ENCODE measurements at places on chromosomes 12 and 14.
A peak's percentile ranks its signal among the peaks of the same experiment; 100 is the strongest.

GRCh38 chr12:80714846-80715245 lies 1.9 kb upstream of the MYF5 start:
- DNase-seq: no peak

GRCh38 chr14:85556267-85556666 lies 26.3 kb downstream of the FLRT2 start:
- no peak for DNase-seq

DNA sequence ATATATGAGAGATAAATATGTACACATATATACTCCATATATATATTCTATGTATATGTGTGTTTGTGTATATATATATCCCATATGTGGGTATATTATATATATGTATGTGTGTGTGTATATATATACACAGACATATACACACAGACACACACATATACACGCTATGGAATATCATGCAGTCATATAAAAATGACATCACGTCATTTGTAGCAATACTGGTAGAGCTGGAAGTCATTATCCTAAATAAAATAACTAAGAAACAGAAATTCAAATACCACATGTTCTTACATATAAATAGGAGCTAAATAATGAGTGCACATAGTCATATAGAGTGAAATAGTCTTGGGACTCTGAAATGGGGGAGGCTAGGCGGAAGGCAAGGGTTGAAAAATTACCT lies 1000.2 kb downstream of the LRFN5 start:
- no peak for DNase-seq

GRCh38 chr12:126537961-126538530 lies 1472.8 kb downstream of the AACS start:
- no peak for DNase-seq

- no peak for DNase-seq
Observed at GRCh38 chr14:76331328-76332011, 44.5 kb upstream of the ESRRB start.

- no peak for DNase-seq
Observed at GRCh38 chr12:64745980-64746379, 13.2 kb downstream of the GNS start.

DNA sequence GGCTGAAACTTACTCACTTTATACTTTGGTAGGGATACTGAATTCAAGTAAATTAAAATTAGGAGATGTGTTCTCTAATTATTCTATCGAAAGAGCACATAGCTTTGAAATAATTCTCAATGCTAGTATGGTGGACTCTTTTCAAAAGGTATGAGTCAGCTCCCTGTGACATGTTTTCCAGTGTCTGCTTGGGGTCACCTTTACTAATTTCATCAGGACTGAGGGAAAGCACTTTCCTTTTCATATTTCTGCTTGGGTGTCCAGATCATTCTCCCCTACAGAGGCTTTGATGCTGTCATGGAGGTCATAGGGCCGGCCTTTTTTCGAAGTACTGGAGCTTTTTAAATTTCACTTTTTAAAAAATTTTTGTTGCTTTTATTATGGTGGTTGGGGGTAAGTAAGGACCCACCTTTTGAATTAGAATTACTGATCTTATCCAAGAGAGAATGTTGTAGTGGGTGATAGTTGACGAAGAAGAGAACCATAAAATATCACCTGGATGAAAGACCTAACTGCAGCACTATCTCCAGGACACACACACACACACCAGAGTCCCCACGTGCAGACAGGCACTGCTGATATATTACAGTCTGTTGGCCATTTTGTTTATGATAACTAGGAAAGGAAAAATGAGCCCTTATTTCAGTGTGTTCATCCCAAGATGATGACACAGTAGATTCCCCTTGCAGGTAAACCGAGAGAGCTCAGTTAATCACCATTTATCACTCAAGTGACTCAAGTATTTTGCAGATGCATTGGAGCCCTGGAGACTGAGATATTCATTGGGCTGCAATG lies 558.6 kb downstream of the DIO2 start:
- no peak for DNase-seq

DNA sequence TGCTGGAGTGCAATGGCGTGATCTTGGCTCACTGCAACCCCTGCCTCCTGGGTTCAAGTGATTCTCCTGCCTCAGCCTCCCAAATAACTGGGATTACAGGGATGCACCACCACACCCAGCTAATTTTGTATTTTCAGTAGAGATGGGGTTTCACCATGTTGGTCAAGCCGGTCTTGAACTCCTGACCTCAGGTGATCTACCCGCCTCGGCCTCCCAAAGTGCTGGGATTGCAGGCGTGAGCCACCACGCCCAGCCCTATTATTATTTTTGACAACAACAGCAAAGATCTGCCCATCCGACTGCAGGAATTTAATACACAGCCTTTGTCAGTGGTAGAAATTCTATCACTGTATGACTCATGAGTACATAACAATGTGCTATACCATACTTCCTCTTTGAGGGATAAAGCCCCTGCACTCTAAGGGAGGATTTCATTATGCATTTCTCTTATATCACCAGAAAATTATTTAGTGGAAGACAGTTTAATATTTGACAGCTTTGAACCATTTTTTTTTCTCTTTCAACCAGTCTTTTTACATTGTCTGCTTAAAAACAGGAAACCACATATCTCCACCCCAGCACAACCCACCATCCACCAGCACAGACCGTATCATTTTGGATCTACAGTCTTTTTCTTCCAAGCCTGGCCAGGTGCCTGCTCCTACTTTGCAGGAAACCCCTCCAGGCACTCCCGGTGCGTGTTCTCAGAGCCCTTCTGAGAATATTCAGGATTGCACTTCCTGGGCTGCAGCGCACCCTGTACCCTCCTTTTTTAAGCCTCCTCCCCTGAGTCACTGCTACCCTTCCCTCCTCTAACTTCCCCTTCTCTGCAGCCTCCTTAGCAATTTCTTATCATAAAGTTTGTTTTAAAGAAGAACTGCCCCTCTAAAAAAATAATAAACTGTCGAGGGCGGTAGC lies 594 bp downstream of the ARHGDIB start:
- DNase-seq: no peak

GRCh38 chr14:94679106-94679810 lies 67.1 kb downstream of the SERPINA3 start:
- DNase-seq: no peak

- DNase-seq: no peak
Observed at GRCh38 chr14:73747379-73748211, 33.4 kb upstream of the PNMA1 start.

GRCh38 chr12:18595412-18595811 lies 142.4 kb downstream of the PLCZ1 start:
- DNase-seq: no peak

- DNase-seq: no peak
Observed at GRCh38 chr14:65356327-65356836, 56.1 kb upstream of the FUT8 start.

DNA sequence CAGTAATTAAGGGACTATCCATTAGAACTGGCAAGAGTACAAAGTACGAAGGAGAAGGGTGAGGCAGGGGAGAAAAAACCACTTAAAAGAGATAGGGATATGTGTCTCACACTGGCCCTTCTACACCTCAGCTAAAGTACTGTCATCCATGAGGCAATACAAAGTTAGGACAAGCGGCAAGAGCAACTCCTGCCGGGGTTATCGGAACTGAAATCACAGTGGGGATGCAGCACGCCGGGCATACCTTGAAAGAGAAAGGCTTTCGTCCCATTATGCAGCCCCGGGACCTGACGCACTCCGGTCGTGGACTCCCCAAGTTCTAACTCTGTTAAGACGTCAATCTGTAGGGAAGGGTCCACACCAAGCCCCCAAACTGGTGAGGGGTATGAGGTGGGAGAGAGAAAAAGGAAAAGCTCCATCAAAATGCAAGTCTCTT lies 1.1 kb downstream of the NELL2 start:
- no peak for DNase-seq

DNA sequence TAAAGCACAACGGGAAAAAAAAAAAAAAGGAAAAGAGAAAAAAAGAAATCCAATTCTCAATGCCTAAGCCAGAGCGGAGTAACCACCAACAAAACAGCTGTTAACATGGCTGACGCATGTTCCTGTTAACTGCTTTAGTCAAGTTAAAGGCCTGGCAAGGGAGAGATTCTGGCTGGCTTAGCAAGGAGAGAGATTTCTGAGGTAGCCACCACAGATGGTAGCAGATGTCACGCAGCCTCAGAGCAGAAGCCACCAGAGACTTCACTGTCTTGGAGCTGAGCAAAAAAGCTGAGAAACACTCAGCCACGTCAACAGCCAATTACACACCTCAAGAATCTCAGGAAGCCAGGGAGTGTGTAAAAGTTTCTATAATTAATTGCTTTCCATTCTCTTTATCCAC lies 87.1 kb downstream of the TMCC3 start:
- no peak for DNase-seq

DNA sequence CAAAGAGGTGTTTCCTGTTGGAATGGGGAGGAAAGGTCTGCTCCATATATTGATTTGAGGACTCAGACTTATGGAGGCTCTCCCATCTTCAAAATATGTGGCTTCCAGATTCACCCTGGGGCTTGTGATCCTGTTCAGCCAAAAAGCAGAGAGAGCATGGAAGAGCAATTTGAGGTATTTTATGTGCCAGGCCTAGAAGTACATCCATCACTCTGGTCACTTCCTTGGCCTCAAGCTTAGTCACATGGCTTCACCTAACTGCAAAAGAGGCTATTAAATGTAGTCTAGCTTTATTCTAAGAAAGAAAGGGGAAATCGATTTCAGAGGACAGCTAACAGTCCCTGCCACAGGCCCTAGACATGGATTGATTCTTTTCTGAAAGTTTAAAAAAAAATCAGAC lies 86.2 kb downstream of the C12orf50 start:
- no peak for DNase-seq

DNA sequence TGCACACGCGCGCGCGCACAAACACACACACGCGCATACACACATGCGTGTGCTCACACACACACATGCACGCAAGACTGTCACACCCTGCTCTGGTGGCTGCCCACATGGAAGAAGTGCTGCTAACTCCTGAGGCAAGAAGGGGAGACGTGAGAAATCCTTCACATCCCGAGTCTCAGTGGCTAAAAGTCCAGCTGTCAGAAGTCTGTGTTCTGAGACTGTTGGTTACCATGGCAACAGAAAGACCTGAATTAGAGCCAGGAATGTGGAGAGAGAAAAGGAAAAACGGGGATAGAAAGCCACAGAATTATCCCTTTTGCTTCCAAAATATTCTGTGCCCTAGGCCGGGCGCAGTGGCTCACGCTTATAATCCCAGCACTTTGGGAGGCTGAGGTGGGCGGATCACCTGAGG lies 71.2 kb downstream of the PPFIBP1 start:
- DNase-seq: no peak

GRCh38 chr12:54394281-54394719 lies 9.8 kb upstream of the ZNF385A start:
- no peak for DNase-seq

GRCh38 chr12:22447223-22447622 lies 97.1 kb downstream of the C2CD5 start:
- no peak for DNase-seq

GRCh38 chr12:118315821-118316220 lies 56.9 kb downstream of the TAOK3 start:
- no peak for DNase-seq

- DNase-seq: no peak
Observed at GRCh38 chr14:82879949-82880535, 1346.4 kb upstream of the SEL1L start.

GRCh38 chr12:47939009-47939601 lies 24.3 kb upstream of the TMEM106C start:
- DNase-seq: no peak

- no peak for DNase-seq
Observed at GRCh38 chr14:90045616-90046015, 16.2 kb upstream of the KCNK13 start.

DNA sequence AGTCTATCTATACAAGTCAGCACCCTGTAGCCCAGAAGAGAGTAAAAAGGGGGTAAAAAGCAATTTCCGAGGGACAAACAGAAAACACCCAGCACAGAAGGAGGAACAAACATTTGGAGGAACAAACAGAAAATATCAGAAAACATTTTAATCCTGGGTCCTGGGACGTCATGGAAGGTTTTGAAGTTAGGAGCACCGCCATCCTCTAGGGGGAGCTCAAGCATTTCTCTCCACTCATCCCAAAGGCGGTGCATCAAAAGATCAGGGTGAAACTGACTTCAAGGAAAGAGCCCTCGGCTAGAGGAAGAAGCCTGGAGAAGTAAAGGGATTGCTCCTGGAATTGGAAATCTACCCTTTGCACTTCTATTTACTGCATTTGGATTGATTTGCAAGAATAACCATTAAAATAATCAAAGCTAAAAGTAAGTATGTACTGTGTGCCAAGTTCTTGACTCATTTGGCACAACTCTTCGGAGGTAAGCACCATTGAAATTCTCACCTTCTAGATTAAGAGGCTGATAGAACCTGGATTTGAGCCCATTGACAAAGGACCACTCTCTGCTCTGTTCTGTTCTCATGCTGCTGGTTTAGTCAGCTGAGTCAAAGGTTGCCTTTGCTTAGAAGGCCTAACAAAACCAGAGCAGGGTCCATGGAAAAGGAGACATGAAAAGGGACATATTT lies 17.2 kb upstream of the POC1B start:
- no peak for DNase-seq

- DNase-seq: no peak
Observed at GRCh38 chr12:89073027-89073398, 279.3 kb downstream of the DUSP6 start.

- no peak for DNase-seq
Observed at GRCh38 chr12:110606253-110606611, 7.7 kb upstream of the TCTN1 start.

DNA sequence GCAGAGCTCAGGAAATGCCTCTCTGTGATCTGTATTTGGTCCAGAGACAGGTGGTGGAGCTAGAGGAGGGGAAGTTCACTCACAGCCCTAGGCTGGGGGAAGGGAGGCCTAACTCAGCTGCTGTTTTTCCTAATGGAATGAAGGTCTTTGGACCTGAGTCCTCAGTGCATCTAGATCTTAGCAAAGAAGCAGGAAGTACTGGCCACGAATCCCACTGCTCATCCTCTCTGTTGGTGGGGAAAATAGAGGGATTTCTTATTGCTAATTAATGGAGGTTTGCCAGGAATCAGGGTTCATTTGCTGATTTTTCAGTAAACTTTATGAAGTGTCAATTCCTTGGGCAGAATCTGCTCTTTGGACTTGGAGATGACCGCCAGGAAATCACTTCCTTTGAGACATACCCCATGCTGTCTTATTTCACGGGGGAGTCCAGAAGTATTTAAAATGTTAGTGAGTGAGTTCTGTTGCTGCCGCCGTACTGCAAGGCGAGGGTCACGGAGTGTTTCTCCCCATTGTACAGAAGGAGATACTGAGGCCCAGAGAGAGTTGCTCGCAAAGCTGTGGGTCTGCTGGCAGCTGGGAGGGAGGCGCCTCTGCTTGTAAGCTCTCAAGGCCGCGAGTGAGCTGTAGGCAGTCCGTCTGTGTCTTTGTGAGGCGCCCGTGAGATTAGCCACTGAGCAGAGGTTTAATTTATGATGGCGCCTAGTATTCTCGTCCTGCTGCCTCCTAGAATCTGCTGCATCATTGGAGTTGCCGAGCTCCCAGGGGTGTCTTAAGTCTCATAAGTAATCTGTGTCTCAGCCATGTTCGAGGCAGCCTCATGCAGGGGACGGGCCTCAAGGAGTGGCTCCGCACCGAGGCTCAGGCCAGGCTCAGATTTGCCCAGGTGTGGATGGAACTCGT lies 88.2 kb downstream of the TSPAN9 start:
- DNase-seq: peak; percentile 48

GRCh38 chr12:121454921-121455320 lies 55.0 kb downstream of the RNF34 start:
- DNase-seq: no peak

GRCh38 chr12:108699955-108700563 lies 31.3 kb downstream of the CORO1C start:
- no peak for DNase-seq

Measured in D721Med (cell line).